ENCODE measurements at places on chromosomes 16 and 17.

DNA sequence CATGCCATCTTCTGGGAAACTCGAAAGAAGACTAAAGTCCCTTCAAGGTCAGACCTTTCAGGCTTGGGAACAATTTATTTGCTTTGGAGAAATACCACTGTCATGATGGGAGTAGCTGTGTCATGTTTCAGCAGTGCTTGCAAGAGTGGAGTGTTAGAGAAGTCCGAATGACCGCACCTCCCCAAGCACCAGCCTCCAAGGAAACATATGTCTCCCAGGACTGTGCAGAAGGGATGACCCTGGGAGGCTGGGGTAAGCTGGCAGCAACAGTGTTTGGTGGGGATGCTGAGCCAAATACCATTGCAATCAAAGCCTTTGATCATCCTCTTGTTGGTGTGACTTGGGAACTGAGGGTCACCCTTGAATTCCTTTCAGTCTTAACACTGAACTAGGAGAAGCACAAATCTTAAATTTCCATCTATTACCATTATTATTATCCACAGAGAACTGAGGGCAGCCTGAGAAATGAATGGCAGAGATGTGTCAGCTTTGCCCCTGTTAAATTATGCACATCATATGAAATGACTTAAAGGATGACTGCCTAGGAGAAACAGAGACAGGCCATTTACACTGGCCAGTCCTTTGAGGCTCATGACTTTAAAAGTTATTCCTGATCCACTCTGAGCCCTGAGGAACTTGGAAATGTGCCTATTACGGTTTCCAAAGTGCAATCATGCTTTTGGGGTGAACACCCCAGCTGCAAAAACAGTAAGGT lies 244.9 kb downstream of the CA10 start:
- no peak for DNase-seq

DNA sequence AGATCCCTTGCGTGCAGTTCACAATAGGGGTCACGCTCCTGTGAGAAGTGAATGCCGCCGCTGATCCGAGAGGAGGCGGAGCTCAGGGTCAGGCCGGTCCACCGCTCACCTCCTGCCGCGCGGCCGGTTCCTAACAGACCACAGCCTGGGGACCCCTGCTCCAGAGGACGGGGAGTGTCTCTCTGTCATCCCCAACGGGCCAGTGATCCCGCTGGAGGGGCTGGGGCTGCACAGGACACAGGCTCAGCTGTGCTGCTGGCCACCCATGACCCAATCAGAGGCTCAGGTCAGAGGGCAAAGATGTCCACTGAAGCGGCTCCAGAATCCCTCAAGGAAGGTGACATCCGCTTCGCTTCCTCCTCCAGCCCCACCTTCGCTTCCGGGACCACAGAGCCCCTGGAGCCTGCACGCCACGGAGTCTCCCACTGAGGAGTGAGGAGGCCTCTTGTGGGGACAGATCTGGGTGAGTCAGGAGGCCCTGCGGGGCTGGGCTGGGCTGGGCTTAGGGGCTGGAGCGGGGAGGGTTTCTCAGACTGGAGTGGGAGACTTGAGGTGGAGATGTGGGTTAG lies 115.4 kb downstream of the METRNL start:
- DNase-seq, result no peak

GRCh38 chr17:58268326-58268725 lies 12.4 kb downstream of the MPO start:
- no peak for DNase-seq

GRCh38 chr17:83190004-83190385 lies 110.6 kb downstream of the METRNL start:
- no peak for DNase-seq

- DNase-seq, result no peak
These were observed 40.2 kb downstream of the CPPED1 start for GRCh38 chr16:12763517-12763916.

- DNase-seq, result no peak
These were observed 29.6 kb downstream of the XPO6 start for GRCh38 chr16:28182183-28182582.

- no peak for DNase-seq
These were observed 199.9 kb upstream of the COX10 start for GRCh38 chr17:13869331-13869940.

DNA sequence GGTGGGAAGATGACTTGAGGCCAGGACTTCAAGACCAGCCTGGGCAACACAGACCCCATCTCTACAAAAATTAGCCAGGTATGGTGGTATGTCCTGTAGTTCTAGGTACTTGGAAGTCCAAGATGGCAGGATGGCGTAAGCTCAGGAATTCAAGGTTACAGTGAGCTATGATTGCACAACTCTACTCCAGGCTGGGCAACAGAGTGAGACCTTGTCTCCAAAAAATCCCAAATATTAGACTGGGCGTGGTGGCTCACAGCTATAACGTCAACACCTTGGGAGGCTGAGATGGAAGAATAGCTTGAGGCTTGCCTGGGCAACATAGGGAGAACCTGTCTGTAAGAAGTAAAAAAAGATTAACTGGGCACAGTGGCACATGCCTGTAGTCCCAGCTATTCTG lies 30.8 kb downstream of the SUZ12 start:
- DNase-seq, result no peak

DNA sequence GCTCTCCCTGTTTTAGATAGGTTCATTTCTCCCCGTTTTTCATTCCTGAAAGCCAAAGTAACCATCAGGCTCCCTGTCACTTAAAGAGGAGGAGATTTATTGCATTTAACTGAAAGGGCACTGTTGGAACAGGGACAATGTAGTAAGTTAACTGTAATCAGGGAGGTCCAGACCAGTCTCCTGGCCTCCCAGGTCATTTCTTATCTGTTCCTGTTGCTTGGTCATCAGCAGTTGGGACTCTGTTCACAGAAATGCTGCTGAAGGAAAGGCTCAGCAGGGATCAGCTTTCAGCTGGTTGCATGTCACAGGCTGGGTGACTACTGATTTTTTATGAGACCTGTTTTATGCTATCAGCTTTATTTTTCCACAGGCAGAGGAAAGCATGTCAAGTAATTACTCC lies 622.6 kb upstream of the GOT2 start:
- DNase-seq, result no peak

Measured in CD4-positive, alpha-beta T cell treated with Interleukin-12 subunit alpha and Interleukin-12 subunit beta, for 1 hour (primary cell).